Pancreas (tissue), 10 donors: ENCODE measurements at places on chromosomes 2 and 18.

- peak; percentile 6 for DNase-seq
These were observed 2798.7 kb upstream of the TEKT4 start for GRCh38 chr2:92072461-92073035.

DNA sequence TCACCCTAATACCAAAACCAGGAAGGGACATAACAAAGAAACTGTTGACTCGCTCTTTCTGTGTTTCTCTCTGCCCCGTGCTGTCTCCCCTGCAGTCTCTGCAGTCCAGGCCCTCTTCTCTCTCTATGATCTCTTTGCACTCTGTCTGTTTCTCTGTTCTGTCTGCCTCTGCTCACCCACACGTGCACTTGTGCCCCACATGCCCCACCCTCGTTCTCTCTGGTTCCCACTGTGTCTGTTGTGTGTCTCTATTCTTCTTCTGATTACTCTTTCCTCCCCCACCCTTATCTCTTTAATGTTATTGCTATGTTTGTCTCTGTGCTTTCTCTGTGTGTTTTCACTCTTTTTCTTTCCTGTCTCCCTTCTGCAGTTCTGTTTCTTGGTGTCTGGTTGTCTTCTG, 54.0 kb downstream of the NAT8 start:
- no peak for DNase-seq

- no peak for DNase-seq
These were observed 619.3 kb downstream of the TRIB2 start for GRCh38 chr2:13335862-13336535.

DNA sequence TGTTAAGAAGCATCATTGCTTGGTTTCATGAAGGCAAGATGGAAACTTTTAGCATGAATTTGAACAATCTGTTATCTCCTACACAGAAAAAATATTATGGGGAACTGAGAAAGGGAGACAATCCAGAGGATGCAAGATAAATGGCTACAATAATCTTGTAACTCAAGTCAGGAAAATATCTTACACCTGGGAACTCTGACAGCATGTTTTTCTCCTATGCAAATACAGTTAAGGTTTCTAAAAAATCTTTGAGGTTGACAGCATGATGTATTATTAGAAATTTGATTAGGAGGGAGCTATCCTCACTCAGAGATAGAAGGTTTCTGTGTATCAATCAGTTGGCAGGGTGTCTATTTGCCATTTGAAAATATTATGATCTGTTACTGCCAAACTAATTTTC, 75.6 kb downstream of the GPD2 start:
- DNase-seq: no peak

GRCh38 chr18:54787616-54788015, 40.7 kb upstream of the RAB27B start:
- DNase-seq: no peak

DNA sequence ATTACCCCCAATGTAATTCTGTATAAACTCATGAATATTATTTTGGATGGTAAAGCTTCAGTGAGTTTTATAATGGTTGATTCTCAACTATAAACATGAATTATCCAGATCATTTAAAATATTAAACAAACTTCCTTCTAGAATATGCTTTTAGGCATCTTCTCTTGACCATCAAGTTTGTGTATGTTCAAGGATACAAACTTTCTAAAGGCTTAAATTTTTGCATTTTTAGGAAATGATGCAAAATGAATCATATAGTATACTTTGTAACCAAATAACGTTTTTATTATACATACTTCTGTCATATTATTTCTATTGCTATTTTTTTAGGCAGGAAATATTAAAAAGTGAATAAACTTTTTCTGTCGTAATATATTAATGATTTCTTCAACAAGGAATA, 62.8 kb downstream of the OSBPL6 start:
- DNase-seq: no peak

DNA sequence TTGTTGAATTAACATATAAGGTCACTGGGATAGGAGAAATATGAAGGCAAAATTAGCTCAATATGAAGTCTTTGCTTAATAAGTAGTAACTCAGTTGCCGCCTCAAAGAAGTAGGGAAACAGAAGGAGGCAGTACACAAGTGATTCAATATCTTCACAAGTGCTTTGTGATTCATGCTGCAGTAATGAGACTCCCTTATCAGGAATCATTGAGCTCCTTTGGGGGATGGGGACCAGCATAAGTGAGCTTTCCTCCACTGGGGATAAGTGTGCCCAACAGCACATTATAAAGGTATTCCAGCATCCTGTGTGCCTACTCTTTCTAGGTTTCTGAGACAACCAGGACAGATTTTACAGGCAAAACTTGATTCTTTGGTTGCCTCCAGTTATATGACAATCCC, 323.4 kb upstream of the UBE2E3 start:
- no peak for DNase-seq

- no peak for DNase-seq
These were observed 205.9 kb downstream of the IKZF2 start for GRCh38 chr2:212945526-212945925.

DNA sequence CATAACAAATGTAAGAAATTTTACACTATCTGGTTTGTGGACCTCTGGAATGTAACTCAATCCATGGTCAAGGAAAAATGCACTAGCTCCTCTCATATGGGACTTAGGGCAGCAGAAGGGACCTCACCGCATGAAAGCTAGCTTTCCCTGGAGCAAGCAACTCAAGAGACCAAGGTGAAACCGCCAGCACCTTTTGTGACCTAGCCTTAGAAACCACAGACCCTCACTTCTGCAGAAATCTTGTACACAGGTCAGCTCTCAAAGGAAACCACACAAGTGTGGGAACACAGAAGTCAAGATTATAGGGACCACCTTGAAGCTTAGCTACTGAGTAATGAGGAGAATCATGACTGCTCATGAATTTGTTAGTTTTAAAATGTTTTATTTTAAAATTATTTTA, 222.5 kb downstream of the DLGAP1 start:
- no peak for DNase-seq

GRCh38 chr18:2715990-2716389, 60.5 kb downstream of the SMCHD1 start:
- DNase-seq: no peak
